MCF 10A (cell line): ENCODE measurements at places on chromosomes 5 and 9. TPM values are rescaled to one million over a fixed set of nuclear protein-coding genes. Genes with fewer than 3 reads are reported as not detected.
A peak's percentile ranks its signal among the peaks of the same experiment; 100 is the strongest.

- DNase-seq = no peak
Observed at GRCh38 chr9:30575218-30575617, 1809.2 kb upstream of the ACO1 start.

- no peak for DNase-seq
Observed at GRCh38 chr5:131786900-131787692, 9.7 kb downstream of the FNIP1 start.

DNA sequence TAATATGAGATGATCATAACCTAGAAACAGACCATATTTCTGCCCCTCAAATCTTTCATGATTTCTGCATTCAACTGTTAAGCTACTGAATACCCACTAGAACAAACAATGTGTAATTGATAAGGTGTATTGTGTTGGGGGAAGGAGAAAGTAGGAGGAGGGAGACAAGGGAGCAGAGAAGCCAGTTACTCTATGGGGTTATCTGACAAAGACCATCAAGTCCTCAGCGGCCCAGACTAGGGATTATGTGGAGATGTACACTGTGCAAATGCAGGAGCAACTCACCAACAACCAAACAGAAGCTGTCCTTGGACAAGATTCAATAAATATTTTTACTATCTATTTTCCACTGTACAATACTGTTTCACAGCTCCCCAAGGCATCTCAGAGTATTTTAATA lies 2.7 kb downstream of the NRG2 start:
- no peak for DNase-seq

FCN2 gene
- not detected in 2 replicates for total RNA-seq

- DNase-seq = no peak
Observed at GRCh38 chr9:122360891-122361290, 9.9 kb upstream of the PTGS1 start.

C9 gene
- not detected in 2 replicates for total RNA-seq

DNA sequence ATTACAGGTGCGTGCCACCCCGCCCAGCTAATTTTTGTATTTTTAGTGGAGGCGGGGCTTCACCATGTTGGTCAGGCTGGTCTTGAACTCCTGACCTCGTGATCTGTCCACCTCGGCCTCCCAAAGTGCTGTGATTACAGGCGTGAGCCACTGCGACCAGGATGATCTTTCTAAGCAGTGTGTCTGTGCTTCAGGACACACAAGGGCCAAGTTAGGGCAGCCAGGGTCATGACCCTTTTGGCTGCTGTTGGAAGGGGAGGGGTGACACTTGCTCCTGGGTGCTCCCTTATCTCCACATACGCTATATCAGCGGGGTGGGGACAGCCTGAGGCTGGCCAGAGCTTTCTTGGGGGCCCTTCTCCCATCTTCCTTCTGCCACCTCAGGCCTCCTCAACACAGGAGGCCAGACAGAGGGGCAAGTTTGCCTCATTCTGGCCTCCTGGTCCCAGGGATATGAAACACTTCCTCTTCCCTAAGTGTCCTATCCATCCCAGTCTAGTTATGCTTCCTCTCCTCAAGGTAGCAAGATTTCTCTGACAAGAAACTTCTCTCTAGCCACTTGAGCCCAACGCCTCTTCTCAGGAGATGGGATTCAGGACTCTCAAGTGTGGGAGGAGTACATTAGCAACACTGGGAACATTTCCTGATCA lies 1.9 kb upstream of the ZNF79 start:
- no peak for DNase-seq

GRCh38 chr9:70043689-70044489 lies at the start of gene MAMDC2:
TSS of gene MAMDC2 (plus strand) at chr9:70043848. CDS start at chr9:70044198, 350 bp downstream.
- DNase-seq = no peak

GRCh38 chr9:107504585-107505455 lies 15.3 kb upstream of the KLF4 start:
- DNase-seq = peak; percentile 86

DNA sequence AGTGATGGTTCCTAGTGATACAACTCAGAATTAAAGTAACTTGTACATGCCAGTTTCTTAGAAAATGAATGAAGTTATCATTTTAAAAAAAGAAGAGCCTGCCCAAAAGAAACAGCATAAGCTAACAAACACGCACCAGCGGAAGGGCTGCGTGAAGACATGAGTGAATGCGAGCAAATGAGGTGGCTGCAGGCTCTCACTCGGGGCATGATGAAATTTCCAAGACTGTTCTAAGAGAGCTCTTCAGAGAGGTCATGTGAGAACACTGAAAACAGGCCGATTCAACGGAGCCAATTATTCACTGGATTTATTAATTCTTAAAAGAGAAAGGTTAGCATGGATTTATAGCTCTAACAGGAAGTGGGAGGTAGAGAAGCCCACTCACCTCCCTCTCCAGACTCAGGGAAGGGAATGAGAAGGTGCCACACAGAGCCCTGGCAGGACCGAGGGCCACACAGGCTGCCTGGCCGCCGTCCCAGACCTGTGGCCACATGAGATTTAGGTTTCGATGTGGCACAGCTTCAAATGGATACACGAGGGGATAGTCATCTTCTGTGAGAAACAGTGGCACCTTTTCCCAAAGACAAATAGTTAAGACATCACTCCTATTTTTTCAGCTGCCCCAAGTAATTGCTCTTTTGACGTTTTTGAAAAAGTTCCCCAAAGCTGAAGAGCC lies 55.5 kb downstream of the HABP4 start:
- no peak for DNase-seq

- peak; percentile 3 for DNase-seq
Observed at GRCh38 chr9:81653240-81653639, 36.1 kb downstream of the TLE1 start.
